ENCODE measurements at places on chromosomes 3 and 15.

DNA sequence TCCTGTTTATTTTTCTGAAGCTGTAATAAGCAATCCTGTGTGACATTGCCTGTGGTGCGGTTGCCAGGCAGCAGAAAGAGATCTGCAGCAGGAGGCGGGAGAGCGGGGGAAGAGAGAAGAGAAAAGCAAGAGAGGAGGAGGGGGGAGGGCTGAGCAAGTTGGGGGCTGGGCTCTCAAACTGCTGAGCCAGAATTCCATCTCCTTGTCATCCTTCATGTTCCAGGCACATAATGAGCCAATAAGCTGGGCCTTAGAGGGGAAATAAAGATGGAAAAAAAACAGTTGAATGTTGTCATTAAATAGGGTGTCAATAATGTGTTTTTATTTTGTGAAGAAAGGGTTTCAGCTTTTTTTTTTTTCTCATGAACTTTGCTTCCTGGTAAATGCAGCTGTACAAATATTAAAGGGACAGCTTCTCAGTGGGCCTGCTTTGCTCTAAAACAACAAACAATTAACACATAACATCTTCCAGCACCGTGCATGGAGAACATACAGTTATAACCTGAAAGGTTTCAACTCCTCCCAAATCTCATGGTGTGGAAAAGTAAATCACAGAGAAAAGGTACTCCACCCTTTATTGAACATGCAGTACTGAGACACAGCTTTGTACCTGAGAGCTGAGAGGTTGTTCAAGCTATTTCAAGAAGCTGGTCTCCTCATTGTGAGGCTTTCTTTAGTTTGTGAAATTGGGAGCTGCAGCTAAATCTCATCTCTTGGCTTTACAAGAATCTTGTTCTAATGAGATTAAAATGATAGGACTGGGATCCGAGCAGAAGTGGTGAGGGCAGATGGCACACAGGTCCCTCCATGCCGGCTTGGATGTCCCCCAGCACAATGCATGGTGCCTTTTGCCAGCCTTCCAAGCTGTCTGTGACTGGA is 451.1 kb upstream of the KCNMB2 start:
- DNase-seq: peak; percentile 35

- DNase-seq: peak; percentile 67
These were observed 43.7 kb upstream of the ATP2C1 start for GRCh38 chr3:130850044-130850797.

DNA sequence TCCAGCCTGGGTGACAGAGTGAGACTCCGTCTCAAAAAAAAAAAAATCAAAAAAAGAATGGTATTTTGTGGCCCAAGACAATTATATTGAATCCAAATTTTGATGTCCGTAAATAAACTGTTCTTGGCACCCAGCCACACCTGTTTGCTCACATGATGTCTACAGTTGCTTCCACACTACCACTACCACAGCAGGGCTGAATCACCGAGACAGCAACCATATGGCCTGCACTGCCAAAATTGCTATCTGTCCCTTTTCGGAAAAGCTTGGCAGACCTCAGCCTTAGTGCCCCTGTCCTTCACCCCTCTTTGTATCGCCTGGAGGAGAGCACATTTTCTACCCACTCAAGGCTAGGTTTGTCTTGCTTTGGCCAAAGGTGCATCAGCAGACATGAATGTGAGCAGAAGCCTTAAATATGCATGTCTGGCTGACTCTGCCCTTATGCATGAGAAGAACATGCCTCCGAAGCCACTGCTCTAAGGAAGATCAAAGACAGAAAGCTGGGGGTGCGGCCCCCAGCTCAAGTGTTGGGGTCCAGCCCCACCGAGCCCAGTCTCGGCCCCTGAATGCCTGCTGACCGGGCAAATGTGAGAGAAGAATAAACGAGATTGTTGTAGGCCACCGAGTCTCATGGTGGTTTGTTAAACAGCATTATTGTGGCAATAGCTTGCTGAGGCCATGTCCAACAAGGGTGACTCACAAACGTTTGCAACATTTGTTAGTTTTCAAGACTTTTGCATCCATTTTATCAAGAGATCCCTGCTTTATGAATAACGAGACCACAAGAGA is 108.1 kb downstream of the TPRA1 start:
- no peak for DNase-seq

- DNase-seq: peak; percentile 55
These were observed at the start of gene DNAJA4 for GRCh38 chr15:78264304-78265136. DNAJA4 (plus strand) TSS chr15:78264562; CDS start chr15:78264764, 202 bp downstream.

DNA sequence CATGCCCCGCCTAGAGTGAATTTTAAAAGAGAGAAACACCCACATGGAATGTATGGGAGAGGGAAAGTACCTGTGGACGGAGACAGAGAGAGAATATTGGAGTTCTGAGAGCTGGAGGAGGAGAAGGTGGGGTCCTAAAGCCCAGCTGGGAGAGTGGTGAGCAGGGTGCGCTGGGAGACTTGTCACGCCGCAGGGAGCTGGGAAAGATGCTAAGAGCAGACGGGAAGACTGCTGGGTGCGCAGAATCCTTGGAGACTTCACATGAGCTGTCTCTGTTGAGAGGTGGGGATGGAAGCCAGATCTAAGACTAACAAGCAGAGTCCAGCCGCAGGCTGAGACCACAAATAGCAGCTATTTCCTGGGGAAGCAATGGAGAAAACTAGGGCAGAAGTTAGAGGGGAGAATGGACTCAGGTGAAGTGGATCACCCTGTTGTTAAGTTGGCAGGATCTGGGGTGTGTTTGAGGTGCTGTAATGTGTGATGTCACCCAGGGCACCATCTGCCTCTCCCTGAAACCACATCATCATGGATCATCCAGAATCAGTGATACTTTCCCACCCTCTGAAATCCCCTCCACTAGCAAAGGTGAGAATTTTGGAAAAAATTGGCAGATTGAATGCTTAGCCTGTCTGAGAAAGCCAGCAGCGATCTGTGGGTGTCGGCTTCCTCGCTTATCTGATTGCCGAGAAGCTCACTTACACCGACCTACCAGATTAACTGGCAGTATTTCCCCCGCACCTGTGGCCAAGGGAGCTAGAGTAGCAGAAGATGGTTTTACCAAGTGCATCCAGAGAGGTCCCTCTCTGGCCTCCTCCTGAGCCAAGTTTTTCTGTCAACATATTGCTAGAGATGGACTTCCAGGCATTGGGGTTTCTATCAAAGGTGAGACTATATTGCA is 174.8 kb upstream of the BHLHE40 start:
- DNase-seq: peak; percentile 29

GRCh38 chr3:37024820-37025405 is 31.6 kb downstream of the MLH1 start:
- no peak for DNase-seq

DNA sequence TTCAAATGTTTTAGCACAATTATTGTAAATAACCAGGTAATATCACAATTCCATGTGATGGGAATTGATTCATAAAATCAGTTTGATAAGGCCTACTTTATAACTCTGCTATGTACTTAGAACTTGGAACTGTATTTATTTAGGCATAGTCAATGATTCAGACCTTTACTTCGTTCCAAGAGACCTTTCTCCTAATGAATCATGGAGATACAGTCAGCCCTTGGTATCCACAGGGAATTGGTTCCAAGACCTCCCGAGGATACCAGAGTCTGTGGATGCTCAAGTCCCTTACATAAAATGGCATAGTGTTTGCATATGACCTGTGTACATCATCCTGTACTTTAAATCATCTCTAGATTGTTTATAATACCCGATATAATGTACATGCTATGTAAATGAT is 60.8 kb upstream of the UMPS start:
- DNase-seq: no peak

DNA sequence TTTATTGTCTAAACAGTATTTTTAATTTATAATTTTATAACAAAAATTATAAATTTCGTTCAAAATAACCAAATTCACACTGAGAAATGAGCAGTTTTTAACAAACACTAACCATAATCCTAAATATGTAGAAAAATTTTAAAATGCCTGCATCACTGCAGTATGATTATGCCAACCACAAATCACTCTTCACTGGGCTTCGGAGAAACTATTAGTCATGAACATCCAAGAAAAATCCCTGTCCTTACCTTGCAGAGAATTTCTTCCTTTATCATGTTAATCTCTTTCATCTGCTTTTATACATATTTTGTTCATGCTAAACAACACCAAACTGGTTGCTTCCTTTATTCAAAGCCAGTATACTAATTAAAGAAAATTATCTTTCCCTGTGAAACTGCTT is 511.0 kb upstream of the ALCAM start:
- no peak for DNase-seq

DNA sequence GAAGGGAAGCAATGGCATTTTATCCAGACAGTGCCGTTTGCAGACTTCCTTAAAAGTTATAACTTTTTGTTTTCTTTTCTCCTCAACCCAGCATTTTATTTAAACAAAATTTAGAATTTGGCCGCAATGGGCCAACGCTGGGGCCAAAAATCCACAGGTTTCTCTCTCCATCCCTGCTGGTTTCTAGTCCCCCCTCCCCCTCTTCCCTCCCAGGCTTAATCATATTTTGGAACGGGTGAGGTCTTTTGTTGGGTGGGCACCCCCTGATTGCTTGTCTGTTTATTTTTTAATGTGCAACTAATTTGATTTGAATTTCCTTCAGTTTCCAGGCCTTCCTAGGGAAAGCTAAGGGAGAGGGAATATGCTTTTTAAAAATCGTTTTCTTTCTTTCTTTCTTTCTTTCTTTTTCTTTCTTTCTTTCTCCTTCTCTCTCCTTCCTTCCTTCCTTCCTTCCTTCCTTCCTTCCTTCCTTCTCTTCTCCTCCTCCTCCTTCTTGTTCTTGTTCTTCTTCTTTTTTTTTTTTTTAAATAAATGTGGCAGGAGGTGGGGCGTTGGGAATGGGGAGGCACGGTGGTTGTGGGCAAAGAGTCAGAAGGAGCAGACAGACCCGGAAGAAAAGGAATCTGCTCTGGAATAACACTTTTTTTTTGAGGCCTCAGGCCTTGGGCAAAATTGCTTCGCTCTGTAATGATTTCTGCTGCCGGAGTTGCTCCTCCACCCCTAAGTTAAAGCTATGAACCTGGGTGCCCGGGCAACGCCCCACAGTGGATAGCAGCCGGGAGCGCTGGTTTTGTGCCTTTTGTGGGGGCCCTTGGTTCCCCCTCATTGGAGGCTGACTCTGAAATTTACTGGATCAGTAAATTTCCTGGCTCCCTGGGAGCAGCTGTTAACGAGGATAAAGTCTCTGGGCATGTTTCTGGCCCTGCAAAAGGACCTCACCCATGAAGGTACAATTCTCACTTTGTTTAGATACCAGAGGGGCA is 1.9 kb downstream of the FNDC3B start:
- DNase-seq: no peak

DNA sequence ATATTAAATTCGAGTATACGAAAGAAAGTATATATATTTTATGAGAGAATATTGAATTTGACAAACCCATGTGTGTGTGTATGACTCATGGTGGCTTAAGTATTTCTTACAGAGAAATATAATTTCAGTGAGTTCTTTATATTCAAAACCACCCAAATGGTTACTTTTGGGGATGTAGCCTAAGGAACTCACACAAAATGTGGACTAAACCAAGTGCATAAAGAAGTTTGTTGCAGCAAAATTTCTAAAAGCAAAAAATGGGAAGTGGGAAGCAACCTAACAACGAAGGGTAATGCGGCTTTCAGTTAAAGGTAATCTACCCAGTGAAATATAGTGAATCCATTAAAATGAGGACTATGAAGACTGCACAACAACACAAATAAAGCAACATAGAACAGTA is 277.1 kb downstream of the EDEM1 start:
- no peak for DNase-seq

GRCh38 chr3:123705488-123706285 is 120.8 kb upstream of the HACD2 start:
- DNase-seq: no peak

- no peak for DNase-seq
These were observed 339.9 kb downstream of the NR2F2 start for GRCh38 chr15:96670389-96670788.

Data from stimulated activated CD4-positive, alpha-beta T cell treated with anti-CD3 and anti-CD28 coated beads, Interleukin-4, amount 100 ng/mL, for 24 hours (primary cell).